M059J (cell line): ENCODE measurements at places on chromosomes 1 and 21. TPM values are rescaled to one million over a fixed set of nuclear protein-coding genes. Genes with fewer than 3 reads are reported as not detected.

DNA sequence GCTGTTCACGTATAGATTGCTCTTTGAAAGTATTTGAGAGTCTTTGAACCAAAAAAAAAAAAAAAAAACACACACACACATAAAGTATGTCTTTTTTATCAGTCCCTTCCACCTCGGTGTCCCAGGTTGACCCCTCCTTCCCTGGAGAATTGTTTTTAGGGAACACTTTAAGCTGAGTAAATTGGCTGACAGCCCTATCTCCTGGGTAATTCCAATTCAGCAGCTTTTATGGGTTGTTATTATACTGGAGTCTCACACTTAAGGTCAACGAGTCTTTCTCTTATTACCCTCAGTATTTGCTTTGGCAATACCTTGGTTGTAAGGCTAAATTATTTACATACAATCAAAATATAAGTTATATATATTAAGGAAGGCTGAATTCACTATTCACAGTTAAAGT is 69.4 kb downstream of the SLC30A10 start:
- no peak for DNase-seq

GRCh38 chr1:157580179-157580827 is 17.6 kb downstream of the FCRL4 start:
- peak; percentile 56 for DNase-seq

- DNase-seq = peak; percentile 20
These were observed 447 bp upstream of the PAQR6 start for GRCh38 chr1:156248323-156248683.

- no peak for DNase-seq
These were observed 139.1 kb downstream of the FMN2 start for GRCh38 chr1:240230816-240231215.

- DNase-seq = no peak
These were observed 29.6 kb downstream of the VANGL2 start for GRCh38 chr1:160429702-160430535.

DNA sequence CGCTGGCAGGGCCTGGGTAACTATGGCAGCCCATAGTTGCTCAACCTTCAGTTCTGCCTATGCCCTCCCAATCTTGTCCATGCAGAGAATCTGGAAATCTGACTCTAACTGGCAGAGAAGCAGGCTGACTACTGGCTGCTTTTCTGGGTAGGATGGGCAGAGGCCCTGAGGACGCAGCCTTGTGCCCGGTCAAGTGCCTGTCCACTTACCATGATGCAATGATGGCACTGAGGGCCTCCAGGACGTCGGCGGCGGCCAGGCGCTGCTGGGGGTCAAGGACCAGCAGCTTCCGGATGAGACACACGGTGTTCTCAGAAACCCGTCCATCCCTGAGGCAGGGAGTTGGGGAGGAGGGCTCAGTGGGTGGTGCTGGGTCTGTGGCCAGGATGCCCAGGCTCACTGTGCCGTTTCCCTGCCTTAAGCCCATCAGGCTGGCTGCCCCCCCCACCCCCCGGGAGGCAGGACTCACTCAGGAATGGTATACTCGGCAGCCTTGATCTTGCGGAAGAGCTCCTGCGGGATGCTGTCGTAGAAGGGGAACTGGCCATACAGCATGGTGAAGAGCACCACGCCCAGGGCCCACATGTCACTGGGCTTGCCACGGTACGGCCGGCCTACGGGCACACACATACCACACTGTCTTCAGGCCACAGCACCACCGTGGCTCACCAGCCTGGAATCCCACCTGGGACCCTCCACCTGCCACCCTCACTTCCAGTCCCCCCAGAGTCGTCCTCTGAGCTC is 20.4 kb upstream of the EVA1B start:
- no peak for DNase-seq

- DNase-seq = no peak
These were observed 11.6 kb upstream of the FAM20B start for GRCh38 chr1:179014123-179014522.

DNA sequence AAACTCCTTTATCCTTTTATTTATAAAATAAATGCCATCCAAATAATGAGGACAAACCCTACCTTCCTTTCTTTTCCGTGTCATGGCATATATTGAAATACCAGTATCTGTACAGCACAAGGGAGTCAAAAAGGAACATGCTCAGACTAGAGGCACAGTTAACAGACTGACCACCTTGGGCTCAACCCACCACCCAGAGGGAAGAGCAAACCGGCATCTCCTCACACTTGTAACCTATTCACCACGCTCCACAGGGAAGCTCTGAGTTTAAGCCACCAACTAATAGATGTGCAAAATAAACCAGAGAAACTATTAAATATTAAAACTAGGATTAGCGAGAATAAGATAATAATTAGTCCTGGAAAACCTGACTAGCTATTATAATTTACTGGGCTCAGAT is 112.7 kb downstream of the SIPA1L2 start:
- DNase-seq = no peak

DNA sequence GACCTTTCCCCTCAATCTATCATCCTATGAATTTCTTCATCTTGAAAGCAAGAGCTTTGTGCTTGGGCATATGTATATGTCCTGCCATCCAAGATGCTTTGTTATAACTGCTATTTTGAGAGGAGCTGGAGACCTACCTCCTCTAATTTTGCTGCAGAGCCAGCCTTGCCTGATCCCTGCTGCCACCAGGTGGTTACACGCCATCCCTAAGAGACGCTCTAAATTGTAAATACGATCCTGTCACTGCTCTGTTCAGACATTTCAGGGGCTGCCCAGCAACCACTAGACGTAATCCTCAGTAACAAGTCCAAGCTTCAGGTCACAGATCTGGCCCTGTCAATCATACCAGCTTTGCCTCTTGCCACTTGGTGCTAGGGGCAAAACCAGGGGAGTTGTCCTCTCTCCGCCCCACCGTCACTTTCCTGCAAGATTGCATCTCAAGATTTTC is 32.9 kb downstream of the GPA33 start:
- DNase-seq = peak; percentile 77

DNA sequence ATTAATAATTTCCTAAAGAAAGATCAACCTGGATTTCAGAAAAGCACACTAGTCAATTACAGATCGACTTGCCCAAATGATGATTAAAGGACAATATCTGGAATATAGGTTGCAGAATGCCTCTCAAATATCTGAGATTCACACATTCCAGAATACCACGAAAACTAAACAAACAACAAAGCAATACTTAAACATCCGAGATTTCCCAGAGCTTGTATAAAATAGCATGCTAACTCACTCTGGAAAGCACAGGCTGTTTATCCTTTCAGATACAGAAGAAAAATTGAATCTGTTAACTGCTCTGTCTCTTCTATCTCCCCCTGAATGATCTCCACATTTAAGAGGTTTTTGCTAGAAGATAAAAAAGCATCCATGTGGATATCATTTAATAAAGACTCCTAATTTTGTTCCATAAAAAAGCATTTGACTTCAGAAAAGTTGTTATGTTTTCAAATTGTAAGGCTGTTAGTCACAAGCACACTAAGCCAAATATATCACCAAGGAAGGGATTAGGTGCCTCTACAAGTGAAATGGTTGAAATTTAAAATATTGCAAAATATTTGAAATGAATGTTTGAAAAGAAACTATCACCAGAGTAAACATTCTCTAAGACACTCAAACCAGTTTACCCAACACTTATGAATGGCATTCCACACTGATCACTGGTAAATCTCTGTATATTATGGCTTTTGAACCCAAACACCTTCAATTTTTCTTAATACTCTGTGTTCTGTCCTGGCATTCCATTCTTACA is 865.1 kb upstream of the ADAMTS5 start:
- no peak for DNase-seq

DNA sequence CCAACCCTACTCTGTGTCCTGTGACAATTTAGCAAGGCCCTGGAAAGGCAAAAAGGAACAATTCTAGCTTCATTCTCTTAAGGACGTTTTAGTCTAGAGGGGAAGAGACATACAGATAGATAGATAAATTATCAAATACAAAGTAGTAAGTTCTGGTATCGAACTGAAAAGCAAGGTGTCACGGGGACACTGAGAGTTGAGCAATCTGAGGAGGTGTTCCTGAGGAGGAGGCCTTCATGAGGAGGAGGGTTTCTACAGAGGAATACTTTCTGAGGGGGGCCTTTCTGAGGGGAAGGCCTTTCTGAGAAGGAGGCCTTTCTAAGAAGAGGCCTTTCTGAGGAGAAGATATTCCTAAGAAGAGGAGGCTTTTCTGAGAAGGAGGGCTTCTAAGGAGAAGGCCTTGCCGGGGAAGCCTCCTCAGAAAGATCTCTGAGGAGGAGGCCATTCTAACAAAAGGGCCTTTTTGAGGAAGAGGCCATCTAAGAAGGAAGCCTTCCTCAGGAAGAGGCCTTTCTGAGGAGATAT is 155.9 kb upstream of the COA6 start:
- no peak for DNase-seq

DNA sequence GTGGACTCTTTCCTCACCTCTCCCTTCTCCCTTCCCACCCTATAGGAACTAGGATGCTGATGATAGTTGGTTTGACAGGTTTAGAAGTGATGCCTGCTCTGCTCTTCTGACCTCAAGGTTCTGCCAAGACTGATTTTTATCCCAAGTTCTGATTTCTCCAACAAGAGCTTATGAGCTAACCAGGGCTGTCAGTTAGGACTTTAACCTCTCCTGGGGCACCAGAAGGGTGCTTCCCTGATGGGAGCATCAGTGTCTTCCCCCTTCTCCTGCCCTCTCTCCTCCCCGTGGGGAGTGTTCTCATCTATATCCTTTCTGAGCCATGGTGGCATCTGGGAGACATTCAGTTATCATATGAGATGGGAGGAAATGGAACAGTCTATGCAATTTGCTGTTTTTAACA is 44.0 kb downstream of the ATP2B4 start:
- no peak for DNase-seq

GRCh38 chr1:192639607-192640368 is 3.8 kb downstream of the RGS13 start:
- DNase-seq = peak; percentile 66

GRCh38 chr1:30998887-30999286 is 66.6 kb downstream of the PUM1 start:
- DNase-seq = no peak

- DNase-seq = peak; percentile 78
These were observed 81.1 kb downstream of the TNFSF18 start for GRCh38 chr1:172969611-172970010.

DNA sequence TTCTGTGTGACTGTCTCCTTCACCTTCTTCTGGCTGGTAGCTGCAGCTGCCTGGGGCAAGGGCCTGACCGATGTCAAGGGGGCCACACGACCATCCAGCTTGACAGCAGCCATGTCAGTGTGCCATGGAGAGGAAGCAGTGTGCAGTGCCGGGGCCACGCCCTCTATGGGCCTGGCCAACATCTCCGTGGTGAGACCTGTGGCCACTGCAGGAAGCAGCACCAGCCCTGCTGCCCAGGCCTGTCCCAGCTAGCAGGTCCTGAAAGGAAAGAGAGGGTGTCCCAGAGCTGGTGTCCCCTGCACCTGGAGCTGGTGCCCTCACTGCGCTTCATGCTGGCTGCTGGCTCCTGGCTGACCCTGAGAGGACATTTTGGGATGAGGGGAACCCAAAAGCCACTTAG is 5.9 kb upstream of the ATXN7L2 start:
- no peak for DNase-seq

DNA sequence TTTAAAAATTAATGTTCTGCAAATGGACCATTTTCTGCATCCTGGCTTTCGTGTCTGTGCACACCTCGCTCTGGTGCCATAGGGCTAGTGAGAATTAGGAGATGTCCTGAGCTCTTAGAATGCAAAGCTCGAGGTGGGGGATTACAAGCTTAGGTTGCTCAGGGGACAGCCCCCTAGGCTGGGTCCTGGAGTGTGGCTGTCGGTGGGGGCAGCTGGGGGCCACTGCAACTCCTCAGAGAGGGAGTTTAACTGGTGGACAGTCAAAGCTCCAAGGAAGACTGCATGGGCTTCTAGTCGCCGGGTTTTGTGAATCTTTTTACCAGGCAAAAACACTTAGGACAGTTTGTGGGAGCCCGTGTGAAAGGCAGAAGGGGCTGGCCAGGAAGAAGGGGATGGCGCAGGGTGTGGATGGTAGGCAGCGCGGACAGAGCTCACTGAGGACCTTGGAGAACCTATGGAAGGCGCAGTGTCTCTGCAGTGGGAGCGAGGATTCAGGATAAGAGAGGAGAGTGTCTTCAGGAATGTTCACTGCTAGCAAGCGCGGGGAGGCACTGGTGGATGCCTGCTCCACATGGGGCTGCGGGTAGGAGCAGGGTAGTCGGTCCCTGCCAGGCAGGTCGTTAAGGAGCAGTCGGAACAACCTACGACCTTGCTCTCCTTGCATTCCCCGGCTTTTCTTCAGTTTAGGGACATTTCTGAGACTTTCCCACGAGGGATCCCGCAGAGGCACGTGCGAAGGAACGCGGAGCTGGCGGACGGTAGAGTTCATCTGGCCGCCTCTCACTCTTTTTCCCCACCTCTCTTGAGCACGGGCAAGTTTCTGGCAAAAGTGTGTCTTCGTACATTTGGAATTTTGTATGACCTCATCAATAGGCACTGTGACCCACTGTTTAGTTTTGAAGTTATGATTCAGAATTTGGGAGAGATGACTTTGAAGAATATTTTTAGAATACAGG is 12.9 kb upstream of the KCNE1 start:
- DNase-seq = peak; percentile 62

- DNase-seq = no peak
These were observed 94.8 kb downstream of the TGFBR3 start for GRCh38 chr1:91791103-91791502.

DNA sequence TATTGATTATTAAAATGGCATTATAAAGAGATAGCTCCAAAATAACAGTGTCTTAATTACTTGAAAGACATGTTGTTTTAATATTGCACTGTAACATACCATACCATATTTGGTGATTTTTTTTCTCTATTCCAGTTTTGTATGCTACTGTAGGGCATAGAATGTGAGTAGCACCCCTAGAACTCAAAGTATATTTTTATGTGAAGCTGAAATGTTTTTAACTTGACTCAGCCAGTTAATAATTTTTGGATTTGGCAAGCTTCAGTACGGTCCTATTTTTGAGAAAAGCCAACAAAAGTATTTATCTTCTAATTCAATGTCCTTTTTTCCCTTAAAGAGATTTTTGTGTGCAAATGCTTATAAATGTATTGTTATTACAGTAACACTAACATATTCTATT is 593.8 kb downstream of the USP25 start:
- DNase-seq = no peak

Gene RPAP2
- total RNA-seq = 13.2 and 22.2 TPM in 2 replicates

Gene RUNX3
- total RNA-seq = 0.17 and 0.37 TPM in 2 replicates

Gene SPATC1L
- 17.4 and 21.6 TPM in 2 replicates for total RNA-seq

Gene ELOVL1
- total RNA-seq = 152 and 164 TPM in 2 replicates

Gene CGN
- total RNA-seq = 0.52 and 1.5 TPM in 2 replicates

Gene CCDC24
- total RNA-seq = 10.6 and 11.1 TPM in 2 replicates

Gene UTS2
- total RNA-seq = 0.05 TPM in 1 of 2 replicates, not detected in the other

Gene OLFML3
- 2.2 and 5.2 TPM in 2 replicates for total RNA-seq

Gene KCNK1
- 4.3 and 5.9 TPM in 2 replicates for total RNA-seq
